ENCODE measurements at places on chromosomes 3 and 15.
A peak's percentile ranks its signal among the peaks of the same experiment; 100 is the strongest.

DNA sequence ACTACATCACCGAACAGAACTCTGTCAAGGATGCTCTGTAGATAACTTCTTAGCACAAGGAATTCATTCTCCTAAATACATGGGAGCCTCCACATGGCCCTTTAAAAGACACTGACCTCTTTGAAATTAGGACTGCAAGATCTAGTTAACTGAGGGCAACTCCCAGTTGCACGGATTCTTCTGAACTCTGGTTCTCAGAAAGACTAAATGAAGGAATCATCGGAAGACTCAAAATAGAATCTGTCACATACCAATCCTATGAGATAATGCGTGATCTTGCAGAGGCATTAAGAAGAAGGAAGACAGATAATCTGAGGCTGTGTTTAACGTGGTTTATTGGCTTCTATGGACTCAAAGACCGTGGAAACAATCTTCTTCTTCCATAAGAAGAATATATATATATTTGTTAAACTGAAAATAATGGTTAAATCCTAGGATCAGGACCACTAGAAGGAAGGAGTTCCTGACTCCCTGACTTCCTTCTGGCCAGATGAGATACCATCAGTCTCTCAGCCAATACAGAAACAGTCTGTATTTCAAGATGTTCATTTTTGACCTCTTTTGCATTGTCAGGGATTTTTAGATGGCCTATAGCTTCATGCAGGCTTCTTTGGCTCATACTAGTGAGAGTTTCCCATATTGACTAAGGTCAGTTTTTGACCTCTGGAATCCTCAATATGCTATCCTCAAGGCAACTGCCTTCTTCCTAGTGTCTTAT, 33.9 kb upstream of the TBC1D23 start:
- peak; percentile 32 for ATAC-seq

DNA sequence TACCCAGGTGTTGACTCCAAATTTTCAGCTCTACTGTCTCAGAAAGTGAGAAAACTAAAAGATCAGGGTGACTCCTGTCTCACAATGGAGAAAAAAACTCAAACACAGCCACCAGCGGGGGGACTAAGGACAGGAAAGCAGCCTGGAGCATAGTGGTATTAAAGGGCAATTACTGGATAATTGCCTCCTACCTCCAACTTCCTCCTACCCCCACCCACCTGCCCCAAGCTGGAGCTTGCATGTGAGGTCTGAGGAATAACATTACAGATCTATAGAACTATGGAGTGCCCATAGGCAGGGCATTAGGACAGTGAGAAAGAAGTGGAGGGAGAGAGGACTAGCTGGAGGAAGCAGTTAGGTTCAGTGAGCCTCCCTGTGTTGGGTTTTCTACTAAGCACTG, 2.7 kb upstream of the PCCB start:
- no peak for ATAC-seq

GRCh38 chr3:189458528-189458927, 172.7 kb upstream of the TP63 start:
- ATAC-seq = no peak

- no peak for ATAC-seq
Measured at GRCh38 chr3:108100906-108101660, 10.3 kb upstream of the CD47 start.

GRCh38 chr3:29718661-29719065, 437.8 kb downstream of the RBMS3 start:
- peak; percentile 75 for ATAC-seq

DNA sequence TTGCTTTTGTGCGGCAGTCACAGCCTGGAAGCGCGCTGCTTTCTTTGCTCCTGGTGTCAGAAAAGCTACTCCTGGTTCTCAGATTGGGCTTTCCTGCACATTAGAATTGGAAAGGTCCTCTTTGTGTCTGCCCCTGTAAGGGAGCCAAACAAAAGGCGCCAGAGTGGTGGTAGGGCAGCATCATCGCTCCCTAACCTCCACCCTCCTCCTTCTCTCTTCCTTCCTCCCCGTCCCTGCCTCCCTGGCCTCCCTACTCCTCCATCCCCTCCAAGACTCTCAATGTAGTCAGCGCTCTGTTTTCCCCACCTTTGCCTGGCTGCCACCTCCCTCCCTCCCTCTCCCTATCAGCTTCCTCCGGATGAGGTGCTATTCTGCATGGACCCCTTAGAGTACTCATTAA, 65.3 kb downstream of the SH3GL3 start:
- ATAC-seq = no peak

GRCh38 chr15:80755885-80756284, 23.3 kb upstream of the CEMIP start:
- ATAC-seq = no peak

DNA sequence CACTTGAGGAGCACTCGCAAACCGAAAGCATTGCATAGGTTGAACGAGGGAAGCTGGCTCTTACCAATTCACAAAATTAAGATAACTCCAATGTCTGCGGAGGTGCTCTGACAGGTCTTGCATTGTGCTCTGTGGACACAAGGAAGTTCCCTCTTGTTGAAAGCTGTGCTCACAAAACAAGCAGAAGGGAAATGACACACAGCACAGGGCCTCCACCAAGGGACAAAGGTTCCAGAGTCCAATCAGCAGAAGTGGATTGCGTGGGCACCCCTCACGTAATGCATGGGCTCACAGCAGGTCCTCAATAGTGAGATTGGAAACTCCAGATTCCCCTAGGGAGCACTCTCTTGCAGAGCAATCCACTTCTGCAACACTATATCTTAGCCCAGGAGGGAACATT, 89.9 kb downstream of the ATP10A start:
- no peak for ATAC-seq

All from SK-N-SH treated with all-trans-retinoic acid at 6 μM for 48 hours (cell line).